T-helper 2 cell treated with Interferon-gamma antibody and Interleukin-4, amounts not matched to agents 100 ng/mL and 5 ng/mL, for 36 hours (primary cell): ENCODE measurements at places on chromosomes 5 and 9. TPM values are rescaled to one million over a fixed set of nuclear protein-coding genes. Genes with fewer than 3 reads are reported as not detected.

LCN12 gene
- total RNA-seq = 2.3 and 2.8 TPM in 2 replicates

PCDHB10 gene
- total RNA-seq = not detected in 2 replicates

LCN1 gene
- total RNA-seq = not detected in 2 replicates

SLC1A1 gene
- 0.07 TPM in 1 of 2 replicates, not detected in the other for total RNA-seq

MRPS27 gene
- total RNA-seq = 58.4 and 66.0 TPM in 2 replicates

SPATA31A3 gene
- total RNA-seq = not detected in 2 replicates

GRM6 gene
- total RNA-seq = not detected in 2 replicates

RNF183 gene
- 0.45 TPM in 1 of 2 replicates, not detected in the other for total RNA-seq

CREBRF gene
- total RNA-seq = 11.3 TPM in 2 replicates

WNT8A gene
- not detected in 2 replicates for total RNA-seq

C5orf52 gene
- total RNA-seq = not detected in 2 replicates

DCANP1 gene
- not detected in 2 replicates for total RNA-seq

DDX4 gene
- 0.98 and 1.5 TPM in 2 replicates for total RNA-seq

GRAMD2B gene
- total RNA-seq = 4.4 and 5.2 TPM in 2 replicates

ZNF462 gene
- total RNA-seq = 0.05 and 0.18 TPM in 2 replicates

CCDC187 gene
- 0.02 TPM in 1 of 2 replicates, not detected in the other for total RNA-seq

PCDHGB7 gene
- total RNA-seq = 0.20 and 0.39 TPM in 2 replicates

YIPF5 gene
- total RNA-seq = 39.6 and 41.5 TPM in 2 replicates

WWC1 gene
- total RNA-seq = not detected in 2 replicates

TEX48 gene
- total RNA-seq = 0.30 TPM in 1 of 2 replicates, not detected in the other

TMEM171 gene
- total RNA-seq = not detected in 2 replicates

COL5A1 gene
- 0.07 and 0.14 TPM in 2 replicates for total RNA-seq

DBH gene
- not detected in 2 replicates for total RNA-seq

IDNK gene
- 9.1 and 9.7 TPM in 2 replicates for total RNA-seq

SLC4A9 gene
- not detected in 2 replicates for total RNA-seq

ERMP1 gene
- 35.4 and 37.6 TPM in 2 replicates for total RNA-seq

MEIKIN gene
- not detected in 2 replicates for total RNA-seq

EGR1 gene
- 7.5 TPM in 2 replicates for total RNA-seq

OCLN gene
- 0.27 and 0.43 TPM in 2 replicates for total RNA-seq

SLC6A7 gene
- total RNA-seq = not detected in 2 replicates

INSL6 gene
- total RNA-seq = not detected in 2 replicates

PHF24 gene
- total RNA-seq = not detected in 2 replicates

PTGES gene
- total RNA-seq = 0.09 TPM in 1 of 2 replicates, not detected in the other

C5 gene
- total RNA-seq = 1.5 and 2.5 TPM in 2 replicates

GRPEL2 gene
- total RNA-seq = 37.8 and 41.3 TPM in 2 replicates

ANKRD55 gene
- total RNA-seq = 7.0 and 8.5 TPM in 2 replicates

FOXD4L5 gene
- total RNA-seq = 0.09 TPM in 1 of 2 replicates, not detected in the other

CFAP90 gene
- not detected in 2 replicates for total RNA-seq

CBY3 gene
- total RNA-seq = 0.32 and 0.57 TPM in 2 replicates

SCGB3A2 gene
- total RNA-seq = not detected in 2 replicates

TGFBI gene
- total RNA-seq = 0.45 TPM in 1 of 2 replicates, not detected in the other

TAS2R1 gene
- not detected in 2 replicates for total RNA-seq

BHMT2 gene
- total RNA-seq = not detected in 2 replicates

ZFP37 gene
- total RNA-seq = 0.32 and 0.48 TPM in 2 replicates

PCDH12 gene
- 0.70 and 1.9 TPM in 2 replicates for total RNA-seq

FOXD1 gene
- total RNA-seq = 0.07 and 0.11 TPM in 2 replicates

GNPDA1 gene
- 30.0 and 33.1 TPM in 2 replicates for total RNA-seq

FYB1 gene
- total RNA-seq = 193 and 203 TPM in 2 replicates

OXCT1 gene
- total RNA-seq = 64.6 and 69.1 TPM in 2 replicates

CTNND2 gene
- total RNA-seq = not detected in 2 replicates

OBP2B gene
- not detected in 2 replicates for total RNA-seq

IFNA21 gene
- not detected in 2 replicates for total RNA-seq
